ENCODE measurements at places on chromosomes 13 and 19. TPM values are rescaled to one million over a fixed set of nuclear protein-coding genes. Genes with fewer than 3 reads are reported as not detected.

DNA sequence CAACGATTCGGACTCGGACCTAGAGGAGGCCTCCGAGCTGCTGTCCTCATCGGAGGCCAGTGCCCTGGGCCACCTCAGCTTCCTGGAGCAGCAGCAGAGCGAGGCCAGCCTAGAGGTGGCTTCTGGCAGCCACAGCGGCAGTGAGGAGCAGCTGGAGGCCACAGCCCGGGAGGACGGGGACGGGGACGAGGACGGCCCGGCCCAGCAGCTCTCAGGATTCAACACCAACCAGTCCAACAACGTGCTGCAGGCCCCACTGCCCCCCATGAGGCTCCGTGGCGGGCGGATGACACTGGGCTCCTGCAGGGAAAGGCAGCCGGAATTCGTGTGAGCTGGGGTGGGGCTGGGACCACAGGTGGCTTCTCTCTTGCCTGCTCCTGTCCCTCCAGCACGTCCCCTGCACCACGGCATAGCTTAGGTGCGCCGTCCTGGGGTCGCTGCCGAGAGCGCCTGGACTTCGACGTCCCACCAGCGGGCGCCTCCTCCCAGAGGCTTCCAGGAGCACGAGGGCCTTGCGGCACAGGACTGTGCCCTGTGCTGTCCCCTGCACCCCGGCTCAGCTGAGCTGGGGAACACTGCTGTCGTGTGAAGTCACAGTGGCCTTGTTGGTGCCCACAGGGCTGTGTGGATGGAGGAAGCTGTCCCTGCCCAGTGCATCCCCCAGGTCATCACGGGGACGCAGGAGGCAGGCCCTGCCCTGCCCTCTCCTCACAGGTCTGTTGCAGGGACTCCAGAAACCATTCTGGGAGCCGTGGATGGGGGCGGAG, 9.3 kb downstream of the POLR2E start:
- DNase-seq: no peak

DNA sequence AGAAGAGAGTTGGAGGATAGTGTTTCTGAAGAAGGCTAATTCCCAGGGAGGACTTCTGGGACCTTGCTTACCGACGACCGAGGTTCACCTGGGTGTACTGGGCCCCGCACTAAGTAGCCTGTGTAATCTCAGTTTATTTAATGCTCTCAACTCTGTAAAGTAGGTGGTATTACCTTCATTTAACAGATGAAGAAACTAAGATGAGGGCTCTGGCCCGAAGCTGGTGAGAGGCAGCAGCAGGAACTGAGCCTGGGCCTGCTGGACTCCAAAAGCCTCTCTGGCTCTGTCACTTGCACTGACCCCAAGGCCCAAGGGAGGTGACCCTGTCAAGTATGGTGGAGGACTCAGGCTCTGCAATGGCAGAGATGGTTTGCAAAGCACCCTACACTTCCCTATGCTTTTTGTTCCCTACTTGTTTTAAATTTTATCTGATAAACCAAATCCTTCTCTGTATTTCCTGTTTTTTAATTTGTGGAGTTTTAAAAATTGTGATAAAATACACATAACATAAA, 50.6 kb downstream of the GGACT start:
- DNase-seq: no peak

Gene ZNF578
- 4.9 TPM for total RNA-seq

- DNase-seq: no peak
Observed at GRCh38 chr13:32033744-32034143, 2.2 kb downstream of the FRY start.

GRCh38 chr13:39406688-39407087, 196.3 kb downstream of the LHFPL6 start:
- no peak for DNase-seq

DNA sequence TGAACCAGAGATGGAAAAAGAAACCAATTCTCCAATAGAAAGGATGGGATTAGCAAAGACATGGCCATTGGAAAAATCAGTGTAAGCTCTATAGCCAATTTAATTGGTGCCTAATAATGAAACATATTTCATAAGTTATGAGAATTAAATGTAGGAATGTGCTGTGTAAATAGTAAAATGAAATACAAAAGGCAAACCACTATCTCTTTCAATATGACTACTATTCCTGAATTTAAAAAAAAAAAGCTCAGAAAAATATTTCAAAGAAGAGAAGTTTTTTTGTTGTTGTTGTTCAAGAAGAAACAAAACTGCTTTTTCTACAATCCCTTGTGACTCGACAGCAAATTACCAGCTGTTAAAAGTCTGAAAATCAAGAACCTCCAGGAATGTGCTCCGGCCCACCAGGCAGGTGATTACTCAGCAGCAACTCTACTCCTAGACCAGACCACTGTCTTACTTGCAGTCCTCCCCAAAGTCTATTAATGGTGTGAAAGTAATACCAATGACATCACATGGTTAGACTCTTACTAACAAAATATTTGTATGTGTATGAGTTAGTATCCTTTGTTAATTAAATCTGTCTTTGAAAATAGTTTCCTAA, 362.4 kb downstream of the KCTD12 start:
- DNase-seq: no peak

- DNase-seq: peak; percentile 26
Observed at GRCh38 chr19:55086730-55087541, 11.3 kb downstream of the EPS8L1 start.

Gene SIGLEC6
- total RNA-seq: not detected

DNA sequence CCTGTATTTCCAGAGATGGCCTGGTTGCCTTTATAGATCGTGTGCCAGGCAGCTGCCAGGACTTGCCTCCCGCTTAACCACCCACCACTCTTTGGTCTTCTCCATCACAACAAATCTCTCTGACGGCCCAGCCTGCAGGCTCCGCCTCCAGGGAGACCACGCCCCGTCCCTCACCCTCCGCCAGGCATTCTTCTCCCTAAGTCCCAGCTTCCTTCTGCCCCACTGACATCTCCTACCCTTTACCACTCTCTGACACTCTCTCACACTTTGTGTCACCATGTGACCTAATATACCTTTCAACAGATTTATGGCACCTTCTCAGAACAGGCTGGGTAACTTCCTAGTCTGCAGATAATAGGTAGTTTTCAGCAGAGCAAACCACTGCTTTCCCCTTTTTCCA, 95.1 kb downstream of the CAB39L start:
- no peak for DNase-seq

DNA sequence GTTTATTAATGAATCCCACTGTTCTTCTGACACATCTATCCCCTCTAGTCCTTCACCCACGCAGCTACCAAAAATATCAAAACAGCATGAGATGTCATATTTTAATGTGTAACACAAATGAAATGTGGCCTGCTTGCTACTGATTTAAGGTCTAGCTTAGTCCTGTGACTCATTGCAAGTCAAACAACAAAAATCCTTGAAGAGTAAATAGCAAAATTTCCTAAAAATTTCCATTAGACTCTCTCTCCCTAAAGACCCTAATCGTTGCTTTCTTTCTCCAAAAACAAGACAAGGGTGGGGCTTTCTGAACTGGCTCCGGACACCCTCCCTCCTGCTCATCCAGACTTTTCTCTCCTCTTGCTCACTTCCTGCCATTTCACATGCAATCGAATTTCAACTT, 99.9 kb upstream of the IPO5 start:
- DNase-seq: no peak

- DNase-seq: no peak
Observed at GRCh38 chr13:75129331-75129730, 352.6 kb downstream of the TBC1D4 start.

DNA sequence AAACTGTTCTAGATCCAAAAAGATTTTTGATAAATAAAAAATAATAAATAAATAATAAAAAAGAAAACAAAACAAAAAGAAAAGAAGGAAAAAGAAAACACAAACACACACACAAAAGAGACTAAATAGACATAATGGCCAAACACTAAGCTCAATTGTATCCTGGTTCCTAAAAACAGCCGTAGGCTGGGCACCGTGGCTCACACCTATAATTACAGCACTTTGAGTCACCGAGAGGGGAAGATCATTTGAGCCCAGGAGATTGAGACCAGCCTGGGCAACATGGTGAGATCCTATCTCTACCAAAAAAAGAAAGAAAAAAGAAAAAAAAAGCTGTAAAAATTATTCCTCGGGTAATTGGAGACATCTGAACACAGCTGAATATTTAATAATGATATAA, 8.9 kb downstream of the ETHE1 start:
- DNase-seq: no peak

DNA sequence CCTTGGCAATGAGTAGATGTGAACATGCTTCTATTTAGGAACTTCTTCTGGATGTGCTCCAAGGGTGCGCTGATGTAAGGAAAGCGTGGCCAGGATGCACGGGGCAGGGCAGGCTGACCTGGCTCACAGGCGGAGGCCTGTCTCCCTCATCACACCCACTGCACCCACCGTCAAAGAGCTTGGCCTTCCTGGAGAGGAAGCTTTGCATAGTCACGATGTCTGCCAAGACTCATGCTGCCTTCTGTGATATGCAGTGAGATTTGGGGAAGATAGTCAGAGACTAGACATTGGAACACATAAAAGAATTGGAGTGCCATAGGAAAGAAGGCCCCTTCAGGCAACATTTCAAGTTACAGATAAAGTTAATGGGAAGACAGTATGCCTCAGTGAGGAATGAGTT, 82.0 kb downstream of the MYO16 start:
- DNase-seq: no peak

GRCh38 chr13:31875134-31875533, 135.8 kb downstream of the RXFP2 start:
- DNase-seq: no peak

GRCh38 chr13:100195568-100195967, 106.7 kb downstream of the PCCA start:
- DNase-seq: no peak

Gene POLR2I
- 55.0 TPM for total RNA-seq

- DNase-seq: no peak
Observed at GRCh38 chr13:36313047-36313969, 15.7 kb upstream of the CCDC169 start.

DNA sequence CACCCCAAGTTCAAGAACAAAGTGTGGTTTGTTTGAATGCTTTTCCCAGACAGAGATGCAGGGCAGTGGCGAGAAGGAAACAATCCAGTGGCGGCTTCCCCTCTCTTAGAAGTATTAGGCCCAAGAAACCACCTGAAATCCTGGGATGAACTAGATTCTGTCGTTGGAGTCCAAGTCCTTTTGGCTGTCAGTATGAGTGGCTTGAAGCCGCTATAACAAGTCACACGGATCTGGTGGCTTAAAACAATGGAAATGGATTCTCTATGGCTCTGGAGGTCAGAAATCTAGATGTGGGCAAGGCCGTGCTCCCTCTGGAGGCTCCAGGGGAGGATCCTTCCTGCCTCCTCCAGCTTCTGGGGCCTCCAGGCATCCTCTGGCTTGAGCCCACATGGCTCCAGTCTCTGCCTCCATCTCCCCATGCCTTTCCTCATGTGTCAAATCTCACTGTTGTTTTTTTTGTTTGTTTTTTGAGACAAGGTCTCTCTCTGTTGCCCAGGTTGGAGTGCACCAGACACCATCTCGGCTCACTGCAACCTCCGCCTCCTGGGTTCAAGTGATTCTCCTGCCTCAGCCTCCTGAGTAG, 97.7 kb downstream of the GNG7 start:
- no peak for DNase-seq

GRCh38 chr19:35756377-35757230, at the start of gene HSPB6:
HSPB6 (minus strand) TSS chr19:35757029; CDS start chr19:35757008, 21 bp downstream.
- no peak for DNase-seq

- no peak for DNase-seq
Observed at GRCh38 chr19:1008268-1009040, 8.2 kb downstream of the GRIN3B start.

Gene MEF2B
- total RNA-seq: 3.1 TPM

- DNase-seq: no peak
Observed at GRCh38 chr13:73411067-73411809, 352.4 kb downstream of the KLF5 start.

DNA sequence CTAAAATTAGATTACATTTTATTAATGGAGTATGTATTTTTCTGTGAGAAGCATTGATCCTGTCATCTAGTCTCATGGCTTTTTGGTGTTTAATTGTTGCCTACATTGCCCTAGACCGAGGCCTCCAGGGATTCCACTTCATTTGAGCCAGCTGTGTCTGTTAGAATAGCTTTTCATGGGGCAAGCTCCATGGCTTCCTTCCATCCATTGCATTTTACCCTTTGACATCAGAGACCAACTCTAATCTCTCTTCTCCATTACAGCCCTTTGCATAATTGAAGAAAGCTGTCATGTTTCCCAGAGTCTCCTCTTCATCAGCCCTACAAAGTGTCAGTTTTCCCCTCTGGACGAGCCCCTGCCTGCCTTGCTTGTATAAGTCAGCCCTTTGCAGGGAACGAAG, 70.6 kb downstream of the MTUS2 start:
- no peak for DNase-seq

DNA sequence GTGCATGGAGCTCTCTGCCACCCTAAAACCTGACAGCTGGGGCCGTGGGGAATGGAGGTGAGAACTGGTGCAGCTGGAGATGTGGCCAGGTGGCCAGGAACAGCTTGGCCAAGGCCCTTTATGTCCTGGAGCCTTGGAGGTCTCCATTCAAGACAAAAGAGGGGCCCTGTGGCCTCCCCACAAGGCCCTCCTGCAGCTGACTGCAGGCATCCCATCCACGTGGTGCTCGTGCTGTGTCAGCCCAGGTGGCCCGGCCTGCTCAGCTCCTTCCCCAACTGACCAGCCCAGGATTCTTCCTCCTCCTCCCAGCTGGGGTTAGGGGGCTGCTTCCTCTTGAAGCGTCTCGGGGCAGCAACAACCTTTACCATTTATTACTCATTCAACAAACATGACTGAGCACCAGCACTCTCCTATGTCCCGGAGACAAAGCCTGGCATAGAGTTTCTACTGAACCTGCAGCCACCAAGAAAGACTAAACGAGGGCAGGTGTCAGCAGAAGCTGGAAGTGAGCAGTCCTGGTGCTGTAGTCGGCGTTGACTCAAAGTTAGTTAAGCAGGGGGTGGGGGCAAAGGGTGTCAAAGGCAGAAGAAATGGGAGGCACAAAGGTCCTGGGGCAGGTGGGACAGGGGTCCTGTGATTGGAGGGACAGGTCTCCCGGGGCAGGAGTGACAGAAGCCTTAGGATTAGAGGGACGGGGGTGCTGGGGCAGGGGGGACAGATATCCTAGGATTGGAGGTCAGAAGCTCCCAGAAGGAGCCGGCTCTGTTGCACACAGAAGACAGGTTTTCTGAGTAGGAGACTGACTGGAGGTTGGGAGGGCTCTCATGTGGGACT, 23.3 kb upstream of the C13orf46 start:
- DNase-seq: no peak

Gene EDDM13
- not detected for total RNA-seq

Gene HPN
- total RNA-seq: 0.15 TPM

Gene SOX1
- not detected for total RNA-seq

GRCh38 chr13:59666504-59666903, 497.2 kb downstream of the DIAPH3 start:
- DNase-seq: no peak

DNA sequence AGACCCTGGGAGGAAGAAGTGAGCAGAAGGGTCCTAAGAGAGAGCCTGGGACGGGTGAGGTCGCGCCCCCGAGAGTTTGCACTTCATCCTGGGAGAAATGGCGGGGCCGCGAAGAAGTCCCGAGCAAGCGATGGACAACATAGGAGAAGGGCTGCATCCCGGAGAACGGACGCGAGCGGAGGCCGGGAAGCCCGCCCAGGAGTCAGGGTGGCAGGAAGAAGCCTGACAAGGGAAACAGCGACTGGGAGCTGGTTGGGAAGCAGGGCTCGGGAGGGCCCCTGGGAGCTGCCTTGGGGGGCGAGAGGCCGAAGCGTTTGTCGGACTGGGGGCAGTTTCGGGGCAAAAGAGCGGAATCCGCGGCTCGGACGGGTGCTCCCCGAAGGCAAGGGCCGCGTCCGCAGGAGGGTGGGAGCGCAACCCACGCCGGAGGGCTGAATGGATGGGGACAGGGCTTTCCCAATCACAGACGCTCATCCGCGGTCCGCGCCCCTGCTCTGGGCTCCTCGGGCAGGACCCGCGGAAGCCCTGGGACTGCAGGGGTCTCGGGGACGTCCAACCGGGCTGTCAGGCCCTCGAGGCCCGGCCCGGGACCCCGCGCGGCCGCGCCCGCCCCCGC, 469 bp downstream of the ABHD17A start:
- no peak for DNase-seq

Gene ZNF835
- 3.2 TPM for total RNA-seq

All from CD4-positive, alpha-beta memory T cell (primary cell).